Activated CD4-positive, alpha-beta T cell treated with anti-CD3 and anti-CD28 coated beads for 4 hours (primary cell): ENCODE measurements at places on chromosomes 2 and 18.
A peak's percentile ranks its signal among the peaks of the same experiment; 100 is the strongest.

- no peak for DNase-seq
Measured at GRCh38 chr2:126893606-126894005, 5.1 kb upstream of the TEX51 start.

DNA sequence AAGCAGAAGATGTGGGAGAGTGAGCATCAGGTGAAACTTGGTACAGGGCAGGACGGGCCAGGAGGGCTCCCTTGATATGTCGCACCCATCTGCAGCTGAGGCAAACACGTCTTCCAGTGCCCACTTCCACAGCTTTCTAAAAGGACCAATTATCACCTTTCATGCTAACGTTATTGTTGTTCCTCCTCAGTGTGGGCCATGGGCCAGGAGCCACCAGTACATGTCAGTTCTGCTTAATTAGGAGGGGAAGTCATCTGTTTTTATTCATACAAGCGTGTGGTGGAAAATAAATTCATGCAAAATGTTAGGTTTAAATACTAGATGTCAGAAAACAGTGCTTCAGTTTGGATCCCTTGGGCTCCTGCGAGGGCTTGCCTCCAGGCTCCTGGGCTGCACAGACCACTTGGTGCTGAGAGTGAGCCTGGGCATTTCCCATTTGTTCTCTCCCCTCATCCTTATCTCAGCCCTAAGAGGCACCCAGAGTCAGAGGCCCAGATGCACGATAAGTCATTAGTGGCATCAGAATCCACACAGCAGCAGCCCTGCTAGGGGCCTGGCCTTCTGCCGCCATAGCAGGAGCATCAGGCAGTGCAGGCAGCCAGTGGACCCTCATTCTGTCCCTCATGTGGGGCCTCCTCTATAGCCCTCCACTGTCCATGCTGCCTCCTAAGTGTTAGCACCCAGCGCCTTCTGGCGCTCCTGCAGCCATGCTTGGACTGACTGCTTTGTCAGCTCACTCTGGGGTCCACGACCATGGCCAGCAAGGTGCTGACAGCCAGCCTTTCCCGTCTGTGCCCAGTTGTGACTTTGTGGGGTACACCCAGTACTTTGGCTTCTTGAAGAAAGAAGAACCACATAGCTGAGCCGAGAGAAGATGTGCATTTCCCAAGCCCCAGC, 539.8 kb upstream of the RAB6C start:
- DNase-seq, result no peak

DNA sequence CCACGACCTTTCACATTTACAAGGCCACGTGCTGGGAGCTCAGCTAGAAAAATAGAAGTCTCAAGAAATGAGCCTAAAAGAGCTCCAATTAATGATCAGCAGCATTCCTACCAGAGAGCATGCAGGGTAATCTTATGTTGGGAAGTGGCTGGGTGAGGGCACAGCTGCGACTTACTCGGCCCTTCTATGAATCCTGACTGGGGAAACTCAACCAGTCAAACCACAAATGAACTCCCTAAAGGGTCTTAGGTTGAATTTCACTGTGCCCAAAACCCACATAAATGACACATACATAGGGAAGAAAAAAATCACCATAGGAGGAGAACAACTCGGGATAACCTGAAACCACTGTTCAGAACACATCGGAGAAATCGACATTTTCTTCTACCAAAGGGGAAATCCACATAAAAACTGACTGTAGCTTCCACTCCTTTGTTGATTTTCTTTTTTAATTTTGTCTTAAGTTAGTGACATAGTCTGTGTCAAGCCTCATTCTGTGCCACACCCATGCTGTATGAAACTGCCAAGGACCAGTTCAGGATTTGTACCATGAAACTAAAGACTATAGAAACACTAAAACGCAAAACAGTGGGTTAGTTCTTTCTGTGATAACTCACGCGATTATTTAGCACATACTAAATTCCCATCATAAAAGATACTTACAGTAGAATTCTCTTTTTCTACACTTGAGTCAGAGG, 54.7 kb downstream of the UXS1 start:
- DNase-seq, result no peak

DNA sequence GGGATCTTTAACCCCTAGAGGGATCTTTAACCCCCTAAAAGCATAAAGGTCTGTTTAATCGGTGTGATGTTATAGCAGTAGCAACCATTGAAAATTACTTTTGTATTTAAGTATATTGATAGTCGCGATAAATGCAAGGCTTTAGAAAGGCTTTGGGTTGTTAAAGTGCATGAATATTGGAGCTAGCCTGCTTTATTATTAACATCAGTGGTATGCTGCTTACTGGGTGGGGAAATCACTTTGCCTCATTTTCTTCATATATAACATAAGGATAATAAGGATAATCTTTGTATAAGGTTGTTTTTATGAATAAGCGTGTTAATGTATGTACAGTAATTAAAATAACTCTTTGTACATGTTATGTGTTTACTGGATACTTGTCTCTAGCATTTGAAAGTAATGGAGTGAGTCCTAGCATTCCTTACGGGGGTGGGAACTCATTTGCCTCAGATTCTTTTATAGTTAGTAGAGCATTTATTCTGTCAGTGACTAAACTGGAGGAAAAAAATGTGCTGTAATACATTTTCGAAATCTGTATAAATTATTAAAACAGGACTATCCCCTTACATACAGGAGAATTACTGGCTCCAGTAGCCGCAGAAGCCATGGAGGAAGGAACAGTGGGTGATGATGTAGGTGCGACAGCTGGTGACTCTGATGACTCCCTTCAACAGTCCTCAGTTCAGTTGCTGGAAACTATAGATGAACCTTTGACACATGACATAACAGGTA, 122.2 kb downstream of the BIRC6 start:
- no peak for DNase-seq

DNA sequence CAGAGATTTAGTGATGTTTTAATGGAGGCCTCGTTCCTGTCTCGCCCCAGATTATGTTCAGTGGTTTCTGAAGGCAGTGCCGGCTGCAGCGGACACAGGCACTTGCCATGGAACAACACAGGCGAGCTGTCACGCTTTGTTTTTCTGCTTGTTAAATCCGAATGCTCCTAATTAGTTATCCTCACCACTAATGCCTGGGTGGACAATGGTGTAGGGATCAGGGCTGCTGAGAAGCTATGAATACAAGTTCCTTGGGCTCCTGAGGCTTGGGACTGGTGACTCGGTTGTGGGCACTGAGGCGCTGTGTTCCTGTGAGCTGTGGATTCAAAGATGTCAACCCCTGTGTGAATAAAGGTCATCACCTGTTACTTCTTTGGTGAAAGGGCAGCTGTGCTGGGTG, 123.5 kb downstream of the PLEKHM3 start:
- DNase-seq, result no peak

GRCh38 chr2:8518979-8519668, 162.7 kb upstream of the ID2 start:
- no peak for DNase-seq

- DNase-seq, result no peak
Measured at GRCh38 chr2:162385536-162385935, 41.6 kb downstream of the GCA start.

- no peak for DNase-seq
Measured at GRCh38 chr2:18599509-18600254, 10.3 kb upstream of the NT5C1B start.

- DNase-seq, result peak; percentile 31
Measured at GRCh38 chr2:203802342-203803052, 65.1 kb upstream of the CTLA4 start.

- peak; percentile 31 for DNase-seq
Measured at GRCh38 chr18:56709463-56709862, 58.3 kb downstream of the WDR7 start.

DNA sequence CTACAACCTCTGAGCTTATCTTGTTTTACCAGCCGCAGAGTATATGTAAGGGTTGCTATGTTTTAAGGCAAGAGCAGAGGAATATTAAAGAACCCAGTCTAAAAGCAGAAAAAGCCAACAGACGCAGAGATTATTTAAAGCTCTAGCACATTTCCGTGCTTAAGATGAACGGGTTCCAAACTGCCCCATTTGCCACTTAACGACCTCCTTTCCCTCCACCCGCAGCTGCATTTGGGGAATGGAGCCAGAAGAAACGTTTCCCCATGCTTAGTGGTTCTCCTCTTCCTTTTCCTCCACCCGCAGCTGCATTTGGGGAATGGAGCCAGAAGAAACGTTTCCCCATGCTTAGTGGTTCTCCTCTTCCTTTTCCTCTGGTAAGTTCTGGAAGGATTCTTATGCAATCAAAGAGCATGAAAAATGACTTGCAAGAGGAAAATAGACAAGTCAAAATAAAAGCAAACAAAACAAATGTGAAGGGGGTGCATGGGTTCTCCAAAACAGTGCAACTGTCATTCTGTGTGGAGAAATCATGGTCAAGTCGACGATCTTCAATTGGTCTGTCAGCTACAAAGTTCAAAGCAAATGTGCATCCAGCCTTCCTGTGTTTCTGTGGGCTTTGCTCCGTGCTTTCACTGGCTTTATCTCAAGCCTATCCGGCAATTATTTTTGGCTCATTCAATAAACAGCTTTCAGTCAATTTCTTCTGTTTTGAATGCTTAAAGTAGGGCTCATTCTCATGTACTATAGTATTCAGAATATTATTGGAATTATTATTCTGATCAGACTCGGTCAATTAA, 57.8 kb downstream of the DIPK1C start:
- DNase-seq, result no peak

DNA sequence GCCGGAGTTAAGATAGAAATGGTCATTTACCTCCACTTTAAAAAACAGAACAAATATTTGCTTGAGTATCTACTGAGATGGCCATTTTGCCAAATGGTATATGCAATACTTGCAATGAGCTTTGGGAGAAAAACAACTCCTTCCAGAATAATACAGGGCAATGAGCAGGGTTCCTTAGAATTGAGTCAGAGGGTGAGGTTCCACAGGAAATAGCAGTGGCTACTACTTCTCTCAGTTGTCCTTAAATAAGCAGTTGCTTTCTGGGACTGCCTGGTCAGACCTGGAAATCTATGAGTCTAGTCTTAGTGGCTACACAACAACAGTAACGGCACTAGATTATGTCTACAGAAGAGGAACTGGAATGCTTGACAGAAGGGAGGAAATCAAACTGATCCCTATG, 80.9 kb upstream of the CCDC85A start:
- DNase-seq, result no peak

DNA sequence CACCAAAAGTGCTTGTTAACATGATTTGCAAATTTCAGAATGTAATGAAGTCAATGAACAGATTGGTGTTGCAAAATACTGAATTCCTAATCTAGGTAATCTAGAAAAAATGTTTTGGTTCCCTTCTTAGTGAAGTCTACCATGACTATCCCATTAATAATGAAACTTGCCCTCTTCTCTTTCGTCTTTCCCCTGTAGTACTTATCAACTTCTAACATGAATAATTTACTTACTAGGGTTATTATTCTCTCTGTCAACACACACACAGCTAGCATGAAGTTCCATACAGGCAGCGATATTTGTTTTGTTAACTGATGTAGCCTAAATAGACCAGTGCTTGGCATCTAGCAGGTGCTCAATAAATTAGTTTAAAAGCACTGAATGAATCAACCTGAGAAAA, 160.2 kb downstream of the NCK2 start:
- DNase-seq, result no peak

GRCh38 chr2:39606585-39606984, 59.1 kb upstream of the TMEM178A start:
- no peak for DNase-seq

GRCh38 chr2:11008773-11009172, 97.0 kb downstream of the KCNF1 start:
- DNase-seq, result no peak

DNA sequence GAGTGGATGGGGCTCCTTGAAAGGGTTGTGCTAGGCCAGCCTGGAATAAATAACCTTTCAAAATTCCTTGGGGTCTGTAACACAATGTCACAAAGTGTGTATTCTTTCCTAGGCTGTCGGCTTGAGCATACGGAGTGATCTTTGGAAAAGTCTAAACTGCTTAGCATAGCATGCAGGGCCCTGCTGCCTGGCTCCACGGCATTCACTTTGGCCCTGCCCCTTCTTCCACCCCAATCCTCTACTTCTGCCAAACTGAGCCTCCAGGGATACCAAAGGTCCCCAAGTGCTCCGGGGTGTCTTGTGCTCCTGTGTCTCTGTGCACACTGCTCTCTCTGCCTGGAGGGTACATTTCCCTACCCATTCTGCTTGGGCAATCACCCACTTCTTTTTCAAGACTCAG, 196.1 kb downstream of the LTBP1 start:
- no peak for DNase-seq

GRCh38 chr2:95234286-95234785, 27.0 kb downstream of the ZNF892 start:
- DNase-seq, result no peak

DNA sequence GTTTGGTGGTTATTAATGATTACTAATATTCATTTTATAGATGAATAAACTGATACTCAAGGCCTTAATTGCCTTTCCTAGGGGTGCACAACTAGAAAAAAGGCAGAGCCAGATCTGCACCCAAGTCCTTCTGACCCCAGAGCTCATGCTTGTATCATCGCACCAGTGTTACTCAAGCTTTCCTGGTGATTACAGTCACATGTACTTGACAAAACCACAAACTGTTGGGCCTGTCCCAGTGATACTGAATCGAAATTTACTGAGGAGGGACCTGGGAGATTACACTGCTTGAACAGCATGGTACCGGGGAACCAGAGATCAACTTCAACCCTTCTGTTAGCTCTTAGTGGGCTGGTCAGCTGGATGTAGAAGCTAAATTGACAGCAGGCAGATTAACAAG, 33.7 kb downstream of the FASTKD2 start:
- DNase-seq, result no peak

DNA sequence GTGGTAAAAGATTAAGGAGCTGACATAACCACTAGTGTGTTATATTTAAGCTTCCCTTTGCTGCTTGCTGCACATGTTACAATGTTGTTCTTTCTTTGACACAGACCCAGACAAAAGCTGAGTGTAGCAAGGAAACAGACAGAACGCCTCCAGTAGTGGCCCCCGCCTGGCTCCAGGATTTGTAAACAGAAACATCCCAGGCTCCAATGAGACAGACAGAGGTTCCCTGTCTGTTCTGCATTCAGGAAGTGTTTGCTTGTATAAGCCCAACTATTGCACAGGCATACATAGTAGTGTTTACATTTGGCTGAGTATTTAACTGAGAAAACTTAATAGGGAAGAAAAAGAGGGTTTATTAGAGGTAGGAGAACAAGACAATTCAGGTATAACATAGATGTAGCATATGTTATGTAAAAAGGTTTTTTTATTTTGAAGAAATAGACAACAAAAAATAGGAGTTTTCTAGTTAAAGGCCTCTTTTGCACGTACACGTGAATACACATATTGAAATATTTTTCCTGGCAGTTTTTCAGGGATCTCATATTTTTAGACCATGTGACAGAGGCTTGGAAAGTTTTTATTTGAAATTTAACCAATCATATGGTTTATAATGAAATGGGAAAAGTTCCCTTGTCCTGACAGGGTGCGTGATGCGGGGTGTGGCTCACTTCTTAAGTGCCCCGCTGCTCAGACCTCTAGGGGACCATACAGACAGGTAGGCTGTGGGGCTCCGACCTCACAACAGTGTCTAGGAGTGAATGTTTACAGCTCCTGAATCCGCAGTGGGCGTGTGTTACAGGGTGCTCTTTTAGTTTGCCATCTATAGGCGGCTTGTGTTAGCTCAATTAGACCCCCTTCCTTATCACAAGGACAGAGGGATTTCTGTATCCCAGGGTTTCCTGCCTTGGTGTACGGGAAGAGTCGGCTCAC, 118.4 kb downstream of the BMPR2 start:
- no peak for DNase-seq
